ENCODE measurements at places on chromosomes 3 and 15. TPM values are rescaled to one million over a fixed set of nuclear protein-coding genes. Genes with fewer than 3 reads are reported as not detected.

The DNAH12 gene
- polyA plus RNA-seq = 3.0 TPM

The GLDN gene
- 0.28 TPM for polyA plus RNA-seq

The FETUB gene
- 0.28 TPM for polyA plus RNA-seq

The CCR9 gene
- polyA plus RNA-seq = 0.05 TPM

The CLASP2 gene
- 73.0 TPM for polyA plus RNA-seq

The LTF gene
- 1.7 TPM for polyA plus RNA-seq

The KCNAB1 gene
- 3.4 TPM for polyA plus RNA-seq

The MUC20 gene
- 32.5 TPM for polyA plus RNA-seq

The TUSC7 gene
- polyA plus RNA-seq = not detected
